ENCODE measurements at places on chromosomes 16 and 17.
A peak's percentile ranks its signal among the peaks of the same experiment; 100 is the strongest.

DNA sequence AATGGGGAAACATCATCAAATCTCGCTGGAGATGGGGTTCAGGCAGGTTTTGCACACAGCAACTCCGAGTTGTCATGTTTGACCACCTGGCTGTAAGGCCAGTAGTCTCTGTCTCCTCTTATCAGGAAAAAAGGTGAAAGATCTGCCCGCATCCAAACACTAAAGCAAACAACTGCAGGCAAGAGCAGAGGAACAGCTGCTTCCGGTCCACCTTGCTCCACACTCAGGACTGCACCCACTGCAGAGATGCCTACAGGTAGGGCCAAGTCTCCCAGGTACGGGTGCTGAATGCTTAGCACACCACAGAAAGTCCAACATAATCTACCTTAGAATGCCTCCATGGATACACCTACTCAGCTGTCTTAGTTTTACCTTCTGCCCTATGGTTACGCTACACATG lies 7.3 kb downstream of the TEX2 start:
- no peak for DNase-seq

DNA sequence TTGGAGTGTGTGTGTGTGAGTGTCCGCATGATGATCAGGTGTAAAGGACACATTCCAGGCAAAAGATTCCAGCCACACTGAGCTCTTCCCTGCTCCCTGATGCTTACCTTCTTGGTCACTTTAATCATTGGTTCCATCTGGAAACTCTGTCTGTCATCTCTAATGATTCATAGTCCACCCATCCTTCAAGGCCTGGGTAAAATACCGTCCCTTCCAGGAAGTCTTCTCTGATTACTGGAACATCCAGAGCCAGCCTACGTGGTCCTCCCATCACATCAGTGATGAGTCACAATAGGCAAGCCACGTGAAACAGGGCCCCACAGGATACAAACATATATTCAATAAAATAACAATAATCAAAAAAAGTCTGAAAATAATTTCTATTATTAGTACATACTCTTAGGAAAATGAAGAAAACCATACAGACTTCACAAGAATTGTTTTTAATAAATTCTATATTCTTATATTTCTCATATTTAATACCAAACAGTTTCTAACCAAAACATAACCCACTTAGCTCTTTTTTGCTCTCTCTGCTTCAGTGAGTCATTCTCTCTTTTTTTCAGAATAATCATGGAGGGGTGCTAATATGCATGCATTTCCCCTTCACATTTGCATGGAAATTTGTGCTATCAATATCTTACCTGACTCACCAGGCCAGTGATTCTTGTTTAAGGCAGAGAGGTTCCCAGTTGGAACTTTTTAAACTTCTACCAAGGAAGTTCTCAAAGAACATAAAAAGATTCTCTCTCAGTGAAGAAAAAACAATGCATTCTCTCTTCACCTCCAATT lies 263.2 kb downstream of the TOX3 start:
- no peak for DNase-seq

GRCh38 chr16:22353191-22353919 lies 21.1 kb downstream of the CDR2 start:
- peak; percentile 54 for DNase-seq

- DNase-seq: no peak
Measured at GRCh38 chr17:61247439-61247838, 152.2 kb upstream of the TBX2 start.

DNA sequence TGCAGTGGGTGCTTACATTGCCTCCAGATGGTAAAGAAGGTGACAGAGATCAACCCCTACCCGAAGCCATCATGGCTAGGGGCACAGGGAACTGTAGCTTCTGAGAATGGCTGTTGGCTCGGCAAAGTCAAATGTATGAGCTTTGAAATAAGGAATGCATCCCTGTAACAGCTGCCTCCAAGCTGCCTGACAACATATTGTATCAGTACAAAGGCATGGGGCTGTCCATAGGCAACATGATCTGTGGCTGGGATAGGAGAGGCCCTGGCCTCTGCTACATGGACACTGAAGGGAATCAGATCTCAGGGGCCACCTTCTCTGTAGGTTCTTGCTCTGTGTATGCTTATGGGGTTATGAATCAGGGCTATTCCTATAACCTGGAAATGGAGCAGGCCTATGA lies 119.2 kb upstream of the NETO2 start:
- no peak for DNase-seq

- no peak for DNase-seq
Measured at GRCh38 chr16:85526185-85526974, 86.7 kb upstream of the GSE1 start.

DNA sequence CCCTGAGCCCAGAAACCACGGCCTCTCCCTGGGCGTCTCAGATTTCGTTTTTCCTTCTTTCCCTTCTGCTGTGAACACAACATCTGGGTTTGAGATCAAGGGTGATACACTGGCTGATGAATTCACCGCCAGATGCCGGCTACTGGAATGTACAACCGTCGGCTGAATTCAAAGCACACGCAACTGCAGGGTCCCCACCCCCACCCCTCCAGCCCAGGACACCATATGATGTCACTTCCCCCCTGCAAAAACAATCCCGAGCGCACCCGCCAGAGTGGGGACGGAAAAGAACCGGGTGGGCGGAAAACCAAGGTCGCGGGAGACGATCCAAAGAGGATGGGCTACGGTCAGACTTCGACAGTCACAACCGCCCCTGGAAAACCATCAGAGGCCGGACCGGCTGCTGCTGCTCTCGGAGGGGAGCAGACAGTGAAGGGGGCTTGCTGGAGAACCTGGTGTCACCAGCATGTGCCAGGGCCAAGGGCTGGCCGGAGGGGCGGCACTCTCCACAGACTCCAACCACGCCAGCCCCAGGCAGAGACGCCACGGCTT lies 23.3 kb downstream of the CEP295NL start:
- DNase-seq: no peak

GRCh38 chr16:48885471-48885870 lies 275.5 kb upstream of the N4BP1 start:
- DNase-seq: no peak

DNA sequence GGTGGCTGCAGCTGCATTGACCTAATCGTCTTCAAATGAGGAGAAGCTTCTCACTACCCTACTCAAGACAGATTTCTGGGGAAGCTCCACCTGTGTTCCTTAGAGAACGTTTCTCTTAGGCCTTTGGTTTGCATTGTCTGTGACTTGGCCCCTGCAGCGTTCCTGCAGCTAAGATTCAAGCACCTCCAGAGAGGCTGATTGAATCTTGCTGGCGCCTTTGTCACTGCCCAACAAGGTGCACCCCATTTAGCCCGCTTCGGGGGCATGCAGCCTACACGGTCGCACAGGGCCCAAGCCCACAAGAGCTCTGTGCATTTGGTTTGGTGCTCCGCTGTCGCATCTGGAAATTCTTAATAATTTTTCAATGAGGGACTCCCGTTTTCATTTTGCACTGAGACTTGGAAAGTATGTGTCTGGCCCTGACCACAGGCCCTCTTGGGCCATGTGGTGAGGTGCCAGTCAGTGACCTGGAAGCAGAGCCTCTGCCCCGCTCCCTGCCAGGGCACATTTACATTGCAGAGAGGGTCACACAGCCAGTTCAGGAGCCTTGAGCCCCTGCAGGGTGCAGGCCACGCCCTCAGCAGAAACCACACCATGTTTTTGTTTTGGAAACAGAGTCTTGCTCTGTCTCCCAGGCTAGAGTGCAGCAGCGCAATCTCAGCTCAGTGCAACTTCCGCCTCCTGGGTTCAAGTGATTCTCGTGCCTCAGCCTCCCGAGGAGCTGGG lies 51.1 kb upstream of the CACNG5 start:
- no peak for DNase-seq

DNA sequence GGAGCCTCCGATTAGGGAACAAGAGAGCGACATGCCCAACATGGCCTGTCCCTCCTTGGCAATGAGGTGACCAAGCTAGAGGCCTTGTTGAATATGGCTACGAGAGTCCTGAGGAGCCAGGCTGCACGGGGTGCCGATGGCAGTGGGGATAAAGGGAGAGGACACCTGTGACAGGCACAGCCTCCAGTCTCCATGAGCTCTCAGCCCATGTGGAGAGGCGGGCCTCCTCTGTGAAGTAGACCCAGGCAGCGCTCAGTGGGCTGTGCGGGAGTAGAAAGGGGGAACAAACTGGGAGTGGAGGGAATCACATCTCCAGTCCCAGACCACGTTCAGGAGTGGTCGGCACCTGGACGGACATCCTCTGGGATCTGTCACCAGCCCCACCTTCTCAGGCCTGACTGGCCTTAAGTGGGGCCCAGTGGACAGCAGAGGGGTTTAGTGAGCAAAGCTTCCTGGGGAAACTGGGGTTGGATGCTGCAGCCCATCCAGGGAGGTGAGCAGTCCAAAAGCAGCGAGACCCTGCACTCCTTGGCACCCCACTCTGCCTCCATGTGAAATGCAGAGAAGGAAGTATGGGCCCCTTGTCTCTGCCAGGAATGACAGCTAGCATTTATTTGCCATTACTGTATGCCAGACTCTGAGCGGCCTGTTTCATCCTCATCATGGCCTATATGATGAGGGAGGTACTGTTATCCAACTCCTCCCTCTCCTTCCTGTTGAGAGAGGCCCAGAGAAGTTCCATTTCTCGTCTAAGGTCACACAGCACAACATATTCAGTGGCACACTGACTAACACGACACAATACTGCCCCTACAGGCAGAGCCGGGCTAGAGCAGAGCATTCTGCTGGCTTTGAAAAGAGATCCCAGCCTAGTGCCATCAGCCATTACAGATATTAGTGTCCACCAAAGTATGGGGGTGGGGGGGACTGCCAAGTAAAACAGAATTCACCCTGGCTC lies 4.5 kb upstream of the TMEM92 start:
- DNase-seq: peak; percentile 79

GRCh38 chr16:84881702-84882521 lies 62.1 kb downstream of the CRISPLD2 start:
- DNase-seq: peak; percentile 61

Measured in A549 (cell line).